Ascending aorta (tissue), 2 donors: ENCODE measurements at places on chromosomes 12 and 14. TPM values are rescaled to one million over a fixed set of nuclear protein-coding genes. Genes with fewer than 3 reads are reported as not detected.

The TGM1 gene
- total RNA-seq, result 1.7 TPM

DNA sequence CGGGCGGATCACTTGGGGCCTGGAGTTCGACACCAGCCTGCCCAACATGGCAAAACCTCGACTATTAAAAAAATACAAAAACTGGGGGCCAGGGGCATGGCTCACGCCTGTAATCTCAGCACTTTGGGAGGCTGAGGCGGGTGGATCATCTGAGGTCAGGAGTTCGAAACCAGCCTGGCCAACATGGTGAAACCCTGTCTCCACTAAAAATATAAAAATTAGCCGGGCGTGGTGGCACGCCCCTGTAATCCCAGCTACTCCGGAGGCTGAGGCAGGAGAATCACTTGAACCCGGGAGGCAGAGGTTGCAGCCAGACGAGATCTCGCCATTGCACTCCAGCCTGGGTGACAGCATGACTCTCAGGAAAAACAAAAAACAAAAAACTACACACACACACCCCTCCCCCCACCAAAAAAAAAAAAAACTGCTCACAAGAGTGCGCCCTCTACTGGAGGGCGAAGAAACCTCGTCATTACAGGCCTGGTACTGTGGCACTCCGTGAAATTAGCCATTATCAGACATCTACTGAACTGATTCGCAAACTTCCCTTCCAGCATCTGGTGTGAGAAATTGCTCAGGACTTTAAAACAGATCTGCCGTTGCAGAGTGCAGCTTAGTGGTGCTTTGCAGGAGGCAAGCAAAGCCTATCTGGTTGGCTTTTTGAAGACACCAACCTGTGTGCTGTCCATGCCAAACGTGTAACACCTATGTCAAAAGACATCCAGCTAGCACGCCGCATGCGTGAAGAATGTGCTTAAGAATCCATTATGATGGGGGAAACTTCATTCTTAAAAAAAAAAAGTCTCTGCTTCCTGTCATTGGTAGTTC, 7.7 kb downstream of the PPP1R3E start:
- H3K4me1 ChIP-seq, result peaks cover 10% of the 10 kb centered on the region
- H3K27ac ChIP-seq, result no peak overlapping the region
- no peaks in the 10 kb centered on the region for H3K36me3 ChIP-seq
- DNase-seq, result no peak
- H3K4me3 ChIP-seq, result no peak overlapping the region
- H3K27me3 ChIP-seq, result no peaks in the 10 kb centered on the region

- H3K4me3 ChIP-seq, result no peak overlapping the region
- no peak for DNase-seq
- H3K27me3 ChIP-seq, result no peaks in the 10 kb centered on the region
These were observed 55.9 kb upstream of the LRRK2 start for GRCh38 chr12:40168868-40169267.

- no peak overlapping the region for H3K4me3 ChIP-seq
- no peak overlapping the region for H3K27ac ChIP-seq
- H3K27me3 ChIP-seq, result no peaks in the 10 kb centered on the region
- no peaks in the 10 kb centered on the region for H3K4me1 ChIP-seq
These were observed 19.5 kb upstream of the LRRC10 start for GRCh38 chr12:69630191-69630590.
